HCT116 (cell line): ENCODE measurements at places on chromosomes 13 and 19. TPM values are rescaled to one million over a fixed set of nuclear protein-coding genes. Genes with fewer than 3 reads are reported as not detected.

ZNF442 gene
- total RNA-seq = not detected

FCER2 gene
- 0.20 TPM for total RNA-seq

CYP4F2 gene
- 1.1 TPM for total RNA-seq

MISP gene
- total RNA-seq = 38.2 TPM

ALDH16A1 gene
- 22.8 TPM for total RNA-seq

DNA sequence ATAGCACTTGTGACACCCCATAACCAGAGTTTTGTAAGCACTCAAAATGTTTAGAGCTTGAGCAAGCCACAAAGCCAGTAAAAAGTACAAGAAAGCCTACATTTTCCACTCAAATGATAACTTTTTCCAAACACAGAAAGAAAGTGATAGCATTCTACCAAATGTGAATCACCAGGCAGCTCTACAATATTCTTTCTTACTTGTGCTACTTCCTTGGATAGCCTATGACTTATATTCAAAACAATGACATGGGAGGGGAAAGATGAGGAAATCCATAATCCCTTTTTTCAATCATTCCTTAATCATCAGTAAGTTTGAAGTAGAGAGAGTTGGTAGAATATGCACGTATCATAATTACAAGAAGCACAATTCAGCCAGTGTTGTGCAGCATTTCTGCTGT is 650.8 kb upstream of the PCDH9 start:
- no peaks in the 10 kb centered on the region for H3K36me3 ChIP-seq
- H3K4me3 ChIP-seq = no peak overlapping the region
- no peak overlapping the region for H3K27ac ChIP-seq
- DNase-seq = no peak

DNA sequence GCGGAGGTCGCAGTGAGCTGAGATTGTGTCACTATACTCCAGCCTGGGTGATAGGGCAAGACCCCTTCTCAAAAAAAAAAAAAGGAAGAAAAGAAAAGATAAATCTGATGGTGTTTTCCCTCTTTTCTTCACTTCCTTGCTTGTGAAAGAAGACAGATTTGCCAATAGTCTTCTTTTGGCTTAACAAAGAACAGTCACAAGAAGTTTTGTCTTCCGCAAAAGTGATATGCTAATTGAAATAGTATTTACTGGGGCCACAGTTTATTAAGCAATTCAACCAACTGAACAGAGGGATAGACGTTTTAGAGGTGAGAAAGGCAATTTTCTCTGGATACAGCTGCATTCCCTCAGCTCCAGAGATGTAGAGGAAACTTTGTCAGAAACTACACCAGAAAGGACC is 22.9 kb upstream of the PLAUR start:
- H3K4me1 ChIP-seq = peaks cover 2% of the 10 kb centered on the region; the same call in 1 of the 2 replicates
- no peak for DNase-seq
- no peak overlapping the region for H3K4me3 ChIP-seq
- H3K27ac ChIP-seq = no peak overlapping the region

- H3K4me3 ChIP-seq = no peak overlapping the region
- H3K4me1 ChIP-seq = no peaks in the 10 kb centered on the region
- no peaks in the 10 kb centered on the region for H3K27me3 ChIP-seq
- no peak for DNase-seq
- no peaks in the 10 kb centered on the region for H3K36me3 ChIP-seq
Observed at GRCh38 chr13:74675182-74675581, 541.0 kb upstream of the KLF12 start.

DNA sequence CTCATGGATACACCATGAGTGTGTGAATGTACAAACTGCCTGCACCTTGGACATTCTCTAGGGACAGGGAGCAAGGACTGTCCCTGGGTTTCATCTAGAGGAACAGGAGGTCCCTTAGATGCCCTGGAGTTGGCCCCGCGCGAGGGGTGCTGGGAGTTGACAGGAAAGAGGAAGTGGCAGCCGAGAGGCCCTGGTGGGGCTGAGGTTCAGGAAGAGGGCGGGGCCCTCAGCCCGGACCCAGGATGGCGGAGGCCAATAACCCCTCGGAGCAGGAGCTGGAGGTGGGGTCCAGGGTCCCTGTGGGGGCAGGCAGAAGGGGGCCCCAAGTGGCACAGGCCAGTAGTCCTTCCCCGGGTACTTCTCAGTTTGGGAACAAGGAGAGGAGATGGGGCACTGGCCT is 6.9 kb downstream of the PKN1 start:
- H3K27me3 ChIP-seq = no peaks in the 10 kb centered on the region
- no peak overlapping the region for H3K4me3 ChIP-seq
- H3K4me1 ChIP-seq = peaks cover 11% of the 10 kb centered on the region
- H3K36me3 ChIP-seq = peaks cover 26% of the 10 kb centered on the region

DNA sequence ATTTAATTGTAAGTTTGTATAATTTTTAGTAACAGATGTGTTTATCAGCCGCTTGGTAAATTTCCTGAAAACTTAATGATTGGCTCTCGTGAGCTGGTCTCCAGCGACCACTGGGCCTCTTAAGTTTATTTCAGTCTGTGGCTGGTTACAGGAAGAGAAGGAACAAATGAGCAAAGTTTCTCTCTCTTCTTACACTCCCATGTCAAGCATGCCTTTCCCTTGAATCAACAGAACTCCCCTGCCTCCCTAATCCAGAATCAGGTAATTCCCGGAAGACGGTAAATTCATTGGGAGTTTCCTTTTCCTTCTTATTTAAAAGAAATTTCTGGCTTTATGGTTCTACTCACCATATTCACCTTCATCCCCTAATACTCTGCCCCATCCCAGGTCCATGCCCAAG is 52.5 kb upstream of the POMP start:
- no peaks in the 10 kb centered on the region for H3K4me1 ChIP-seq
- H3K4me3 ChIP-seq = no peak overlapping the region
- no peaks in the 10 kb centered on the region for H3K27me3 ChIP-seq
- no peak overlapping the region for H3K27ac ChIP-seq

- peaks cover 6% of the 10 kb centered on the region for H3K4me1 ChIP-seq
- H3K27me3 ChIP-seq = no peaks in the 10 kb centered on the region
Observed at GRCh38 chr19:56142087-56142787, 1.1 kb downstream of the ZNF444 start.

GRCh38 chr13:44373601-44374347 is at the start of gene SERP2:
Gene SERP2, plus strand, starts transcription at chr13:44373824. Its CDS starts 202 bp downstream, at chr13:44374026.
- no peaks in the 10 kb centered on the region for H3K4me1 ChIP-seq
- H3K27ac ChIP-seq = no peak within 1 kb of the TSS
- H3K27me3 ChIP-seq = no peaks in the 10 kb centered on the region
- no peak within 1 kb of the TSS for H3K4me3 ChIP-seq

DNA sequence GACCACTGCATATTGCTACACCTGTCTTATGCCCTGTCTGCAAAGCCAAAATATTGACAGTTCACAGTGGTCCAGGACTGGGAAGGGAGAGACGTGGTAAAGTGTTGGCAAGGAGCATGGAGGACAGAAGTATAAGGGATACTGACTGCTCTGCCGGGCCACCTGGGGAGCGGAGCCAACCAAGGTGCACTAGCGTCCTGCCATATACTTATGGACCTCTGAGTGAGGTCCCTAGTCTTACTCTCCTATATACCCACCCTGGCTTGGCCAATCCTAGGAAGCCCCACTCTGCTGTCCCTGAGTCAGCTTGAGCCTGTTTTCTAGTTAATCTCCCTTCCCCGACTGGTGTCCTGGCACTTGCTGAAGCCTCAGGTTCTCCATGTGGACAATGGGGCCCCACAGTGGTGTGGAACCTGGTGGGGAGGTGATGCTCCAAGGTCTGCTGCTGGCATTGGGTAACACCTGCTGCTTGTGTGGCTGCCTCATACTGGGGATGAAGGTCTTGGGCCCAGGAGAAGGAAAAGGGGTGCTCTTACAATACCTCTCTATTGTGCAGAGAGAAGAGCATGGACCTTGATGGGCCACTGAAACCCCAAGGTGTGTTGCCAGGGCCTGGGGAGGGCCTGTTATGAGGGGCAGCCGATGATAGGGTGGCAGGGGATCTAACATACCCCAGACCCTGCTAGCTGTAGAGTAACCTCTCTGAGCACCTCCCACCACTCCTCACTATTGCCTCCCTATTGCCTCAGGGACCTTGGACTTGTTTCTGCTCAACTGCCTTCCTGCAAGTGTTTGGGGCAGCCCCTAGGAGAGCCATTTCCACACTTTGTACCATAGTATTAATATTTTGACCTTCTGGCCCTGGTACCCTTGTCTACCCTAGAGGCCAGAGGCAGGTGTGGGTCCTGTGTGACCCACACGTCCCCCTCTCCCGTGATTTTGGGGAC is 6.7 kb upstream of the TRIM28 start:
- H3K27ac ChIP-seq = no peak overlapping the region
- H3K27me3 ChIP-seq = peaks cover 14% of the 10 kb centered on the region; the same call in 1 of the 2 replicates
- H3K4me3 ChIP-seq = no peak overlapping the region
- H3K4me1 ChIP-seq = no peaks in the 10 kb centered on the region
- DNase-seq = no peak

DNA sequence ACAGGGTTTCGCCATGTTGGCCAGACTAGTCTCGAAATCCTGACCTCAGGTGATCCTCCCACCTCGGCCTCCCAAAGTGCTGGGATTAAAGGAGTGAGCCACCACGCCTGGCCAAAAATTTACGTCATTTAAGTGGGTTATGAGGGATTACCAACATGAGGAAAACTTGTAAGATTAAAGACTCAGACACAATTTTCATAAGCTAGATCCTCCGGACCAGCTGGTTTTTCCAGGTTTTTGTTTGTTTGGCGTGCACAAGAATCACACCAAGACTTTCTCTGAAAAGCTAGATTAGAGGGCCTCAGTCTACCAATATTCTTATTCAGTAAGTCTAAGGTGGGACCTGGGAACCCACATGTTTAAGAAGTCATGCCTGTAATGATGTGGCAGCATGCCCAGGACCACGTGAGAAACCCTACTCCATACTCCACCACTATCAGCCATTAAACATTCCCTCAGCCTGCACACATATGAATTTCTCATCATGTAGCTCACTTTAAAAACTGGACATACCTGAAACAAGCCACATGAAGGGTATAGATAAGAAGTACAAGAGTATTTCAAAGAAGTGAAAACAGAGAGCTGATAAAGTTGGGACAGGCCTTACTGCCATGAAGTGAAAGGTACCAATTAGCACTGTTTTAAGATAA is 25.7 kb downstream of the DIAPH3 start:
- no peak overlapping the region for H3K27ac ChIP-seq
- no peaks in the 10 kb centered on the region for H3K4me1 ChIP-seq
- DNase-seq = no peak
- no peak overlapping the region for H3K4me3 ChIP-seq
- H3K27me3 ChIP-seq = no peaks in the 10 kb centered on the region
- H3K36me3 ChIP-seq = no peaks in the 10 kb centered on the region

GRCh38 chr13:114043421-114044053 is 69.7 kb upstream of the C13orf46 start:
- H3K27me3 ChIP-seq = no peaks in the 10 kb centered on the region
- DNase-seq = no peak
- no peak overlapping the region for H3K27ac ChIP-seq
- H3K4me1 ChIP-seq = no peaks in the 10 kb centered on the region

DNA sequence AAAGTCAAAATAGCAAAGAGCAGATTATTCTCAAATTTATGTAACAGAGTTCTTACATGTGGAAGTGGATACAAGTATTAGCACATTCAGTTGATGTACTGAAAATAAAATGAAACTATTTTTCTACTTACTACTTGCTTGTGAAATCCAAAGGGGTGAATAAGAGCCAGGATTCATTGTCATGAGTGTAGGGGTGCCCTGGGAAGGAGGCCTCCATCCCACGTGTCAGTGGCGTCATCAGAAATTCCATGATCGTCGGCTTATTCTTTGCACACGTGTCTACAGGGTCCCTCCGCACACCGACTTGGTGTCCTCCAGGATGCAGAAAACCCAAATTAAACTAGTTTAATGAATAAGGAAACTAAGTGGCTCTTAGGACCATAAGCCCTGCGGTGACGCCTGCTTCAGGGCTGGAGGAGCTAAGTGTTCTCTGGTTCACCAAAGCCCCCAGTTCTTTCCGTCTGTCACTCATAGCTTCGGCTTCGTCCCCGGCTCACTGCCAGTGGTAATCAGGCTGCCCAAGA is 55.5 kb downstream of the IRS2 start:
- no peak for DNase-seq
- H3K36me3 ChIP-seq = no peaks in the 10 kb centered on the region
- no peak overlapping the region for H3K27ac ChIP-seq
- H3K4me1 ChIP-seq = no peaks in the 10 kb centered on the region
- no peak overlapping the region for H3K4me3 ChIP-seq

GRCh38 chr19:33465371-33465770 is 56.2 kb downstream of the PEPD start:
- H3K4me1 ChIP-seq = no peaks in the 10 kb centered on the region
- H3K4me3 ChIP-seq = no peak overlapping the region
- H3K27ac ChIP-seq = no peak overlapping the region
- DNase-seq = no peak
- no peaks in the 10 kb centered on the region for H3K27me3 ChIP-seq
- H3K36me3 ChIP-seq = no peaks in the 10 kb centered on the region

DNA sequence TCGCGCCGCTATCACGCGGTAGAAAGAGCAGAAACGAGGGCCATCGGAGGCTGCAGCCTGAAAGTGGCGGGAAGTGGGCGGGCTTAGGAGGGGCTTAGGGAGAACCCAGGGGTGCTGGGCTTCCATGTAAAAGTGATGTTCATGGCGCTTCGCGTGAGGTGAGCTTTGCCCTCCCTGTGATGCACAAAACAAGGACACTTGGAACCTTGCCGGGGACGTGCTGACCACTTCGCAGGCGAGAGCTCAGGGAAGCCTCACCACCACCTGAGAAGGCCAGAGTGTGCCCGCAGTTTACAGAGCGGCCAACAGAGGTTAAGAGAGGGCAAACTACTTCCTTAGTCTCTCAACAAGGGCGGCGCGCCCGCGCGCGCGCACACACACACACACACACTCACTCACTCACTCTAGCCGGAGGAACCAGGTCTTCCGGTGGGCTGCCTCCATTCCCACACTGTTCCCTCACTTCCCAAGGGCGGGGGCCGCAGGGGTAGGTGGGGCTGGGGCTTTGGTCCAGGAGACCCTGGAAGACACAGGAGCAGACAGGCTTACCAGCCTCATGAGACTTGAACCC is 651 bp downstream of the GAPDHS start:
- H3K4me3 ChIP-seq = no peak overlapping the region
- H3K27me3 ChIP-seq = no peaks in the 10 kb centered on the region
- H3K27ac ChIP-seq = no peak overlapping the region

DNA sequence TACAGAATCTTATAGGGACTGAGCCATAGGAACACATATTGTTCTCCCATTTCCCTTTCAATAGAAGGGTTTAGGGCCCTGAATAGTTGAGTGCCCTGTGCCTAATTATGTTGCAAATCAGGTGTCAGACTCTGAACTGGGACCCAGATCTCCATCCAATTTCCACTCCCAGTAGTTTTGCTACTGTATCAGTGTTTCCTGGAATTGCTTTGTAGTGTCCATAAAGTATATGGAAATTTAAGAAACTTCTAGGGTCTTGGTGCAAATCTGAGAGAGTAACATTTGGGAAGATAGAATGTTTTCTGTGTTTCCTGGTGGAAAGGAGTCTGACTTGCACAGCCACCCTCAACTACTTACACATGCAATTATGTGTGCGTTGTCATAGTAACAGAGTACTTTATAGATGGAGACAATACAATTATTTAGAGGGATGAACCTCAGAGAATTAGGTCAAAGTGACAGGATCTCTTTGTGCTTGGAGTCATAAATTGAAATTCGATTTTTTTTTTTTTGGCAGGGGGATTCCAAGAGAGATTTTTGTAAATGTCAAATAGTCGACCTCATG is 646 bp upstream of the SLC10A2 start:
- no peak overlapping the region for H3K27ac ChIP-seq
- no peak for DNase-seq
- H3K36me3 ChIP-seq = no peaks in the 10 kb centered on the region
- H3K4me3 ChIP-seq = no peak overlapping the region
- H3K4me1 ChIP-seq = no peaks in the 10 kb centered on the region
- peaks cover 5% of the 10 kb centered on the region; the same call in 1 of the 2 replicates for H3K27me3 ChIP-seq
